ENCODE measurements at places on chromosomes 13 and 19. TPM values are rescaled to one million over a fixed set of nuclear protein-coding genes. Genes with fewer than 3 reads are reported as not detected.

DNA sequence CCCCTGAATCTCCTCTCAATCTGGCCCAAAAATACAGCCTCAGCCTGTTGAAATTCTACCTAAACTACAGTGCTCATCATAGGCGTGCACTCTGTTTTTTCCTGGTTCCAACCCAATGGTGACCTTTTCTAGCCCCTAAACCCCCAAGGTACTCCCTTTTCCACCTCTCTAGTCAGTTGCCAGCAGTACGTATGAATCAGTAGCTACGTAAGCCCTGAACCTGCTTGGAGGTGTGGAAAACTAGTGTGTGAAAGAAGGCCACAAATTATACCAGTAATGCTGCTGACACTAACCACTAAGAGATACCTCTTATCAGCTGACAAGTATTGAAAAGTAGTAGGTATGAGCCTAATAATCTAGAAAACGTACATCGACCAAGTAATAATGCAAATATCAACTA, 60.9 kb downstream of the FOXO1 start:
- DNase-seq: no peak

DNA sequence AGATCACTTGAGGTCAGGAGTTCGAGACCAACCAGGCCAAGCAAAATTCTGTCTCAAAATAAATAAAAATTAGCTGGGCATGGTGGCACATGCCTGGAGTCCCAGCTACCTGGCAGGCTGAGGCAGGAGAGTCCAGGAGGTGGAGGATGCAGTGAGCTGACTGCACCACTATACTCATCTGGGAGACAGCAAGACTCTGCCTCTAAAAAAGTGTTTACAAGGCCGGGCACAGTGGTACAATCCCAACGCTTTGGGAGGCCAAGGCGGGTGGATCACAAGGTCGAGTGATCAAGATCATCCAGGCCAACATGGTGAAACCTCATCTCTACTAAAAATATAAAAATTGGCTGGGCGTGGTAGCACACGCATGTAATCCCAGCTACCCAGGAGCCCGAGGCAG, 4.2 kb upstream of the DAPK3 start:
- DNase-seq: no peak

DNA sequence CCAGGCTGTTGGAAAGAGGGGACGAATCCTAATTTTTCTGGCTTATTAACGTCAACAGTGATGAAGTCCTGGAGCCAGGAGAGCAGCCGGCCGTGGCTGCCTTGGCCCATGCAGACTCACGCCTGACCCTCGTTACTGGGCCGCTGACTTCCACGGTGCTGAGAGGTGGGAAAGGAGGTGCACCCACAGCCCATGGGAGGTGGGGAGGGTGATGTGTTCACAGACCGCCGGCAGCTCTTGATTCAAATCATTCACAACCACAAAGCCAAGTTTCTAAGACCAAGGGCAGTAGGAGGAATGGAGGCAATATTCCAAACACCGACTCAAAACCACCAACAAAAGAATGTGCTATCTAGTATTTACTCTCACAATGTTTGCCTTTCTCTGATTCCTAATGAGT, 24.3 kb downstream of the COL4A2 start:
- no peak for DNase-seq

DNA sequence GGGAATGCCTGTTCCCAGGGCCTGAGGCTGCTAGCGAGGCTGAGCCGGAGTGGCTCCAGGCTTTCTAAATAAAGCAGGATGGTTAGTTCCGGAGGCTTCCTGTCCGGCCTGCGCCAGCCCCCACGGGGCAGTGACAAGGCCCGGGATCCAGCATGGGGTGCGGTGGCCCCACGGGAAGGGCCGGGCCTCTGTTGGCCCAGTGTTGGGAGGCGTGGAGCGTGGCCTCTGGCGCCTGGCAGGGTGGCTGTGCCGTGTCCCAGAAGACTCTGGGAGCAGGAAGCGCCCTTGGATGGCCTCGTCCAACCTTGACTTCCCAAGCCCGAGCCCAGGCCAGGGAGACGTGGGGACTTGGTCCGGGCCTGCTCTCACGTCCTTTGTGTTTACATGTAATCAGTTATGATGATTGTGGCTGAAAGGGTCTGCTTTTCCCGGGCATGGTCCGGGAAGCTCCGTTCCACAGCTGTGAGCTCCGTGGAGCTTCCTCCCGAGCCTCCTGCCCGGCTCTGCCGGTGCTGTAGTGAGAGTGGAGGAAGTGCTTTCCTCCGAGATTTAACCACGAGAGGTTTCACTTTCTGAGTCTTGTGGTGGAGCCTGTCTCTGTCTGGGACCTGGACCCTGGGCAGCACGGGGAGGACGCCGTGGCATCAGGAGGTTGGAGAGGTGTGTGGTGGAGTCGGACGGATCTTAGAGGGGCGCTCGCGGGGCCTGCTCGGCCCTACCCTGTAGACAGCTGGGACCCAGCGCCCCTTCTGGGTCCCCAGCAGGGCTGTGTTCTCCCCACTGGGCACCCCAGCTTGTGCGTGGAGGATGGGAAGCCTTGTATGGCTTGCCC, 4.6 kb downstream of the GNA11 start:
- DNase-seq: no peak

Gene IGFL2
- 57.7 TPM for total RNA-seq

GRCh38 chr19:480016-480855, 16.1 kb upstream of the MADCAM1 start:
- DNase-seq: peak; percentile 57

GRCh38 chr13:64675255-64675892, 2554.8 kb downstream of the PCDH9 start:
- no peak for DNase-seq

DNA sequence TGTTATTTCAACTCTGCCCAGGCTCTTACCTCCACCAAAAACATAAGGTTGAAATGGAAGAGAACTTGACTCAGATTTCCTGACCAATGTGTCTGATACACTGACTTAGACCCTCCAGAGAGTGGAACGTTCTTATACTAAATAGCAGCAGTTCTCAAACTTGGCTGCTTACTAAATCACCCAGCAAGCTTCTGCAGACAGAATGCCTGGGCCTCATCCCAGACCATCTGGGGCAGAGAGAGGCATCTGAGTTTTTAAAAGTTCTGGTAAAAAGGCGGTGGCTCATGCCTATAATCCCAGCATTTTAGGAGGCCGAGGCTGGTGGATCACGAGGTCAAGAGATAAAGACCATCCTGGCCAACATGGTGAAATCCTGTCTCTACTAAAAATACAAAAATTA, 46.3 kb downstream of the NEK5 start:
- no peak for DNase-seq

Gene STOML3
- 0.16 TPM for total RNA-seq

- no peak for DNase-seq
These were observed 446.6 kb downstream of the KLF5 start for GRCh38 chr13:73505376-73505890.

All from Caco-2 (cell line).